Left ventricle myocardium inferior (tissue), 1 donor: ENCODE measurements at places on chromosomes 6 and 20. TPM values are rescaled to one million over a fixed set of nuclear protein-coding genes. Genes with fewer than 3 reads are reported as not detected.

Gene KLHDC3
- 108 TPM for total RNA-seq

Gene RUNX2
- total RNA-seq, result 0.38 TPM

Gene TAGAP
- 1.2 TPM for total RNA-seq

Gene MYL9
- 1,345 TPM for total RNA-seq

DNA sequence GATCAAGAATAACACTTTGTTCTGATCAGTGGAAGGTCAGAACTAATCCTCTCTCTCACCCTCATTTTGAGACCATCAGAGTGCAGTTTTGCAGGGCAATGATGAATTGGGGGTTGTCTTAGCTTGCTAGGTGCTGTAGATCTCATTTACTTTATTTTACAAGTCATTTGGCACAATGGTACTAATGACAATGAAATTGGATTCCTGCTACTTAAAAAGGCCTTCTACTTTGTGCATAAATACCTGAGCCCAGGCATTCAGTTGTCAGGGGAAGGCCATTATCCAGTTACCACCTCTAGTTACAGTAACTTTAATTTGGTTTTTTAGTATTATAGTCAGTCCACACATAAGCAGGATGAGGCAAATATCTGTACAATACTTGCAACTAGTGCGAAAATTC, 240.0 kb downstream of the HDGFL1 start:
- DNase-seq, result no peak

GRCh38 chr6:134352786-134353480, 35.0 kb upstream of the SGK1 start:
- no peak for DNase-seq

DNA sequence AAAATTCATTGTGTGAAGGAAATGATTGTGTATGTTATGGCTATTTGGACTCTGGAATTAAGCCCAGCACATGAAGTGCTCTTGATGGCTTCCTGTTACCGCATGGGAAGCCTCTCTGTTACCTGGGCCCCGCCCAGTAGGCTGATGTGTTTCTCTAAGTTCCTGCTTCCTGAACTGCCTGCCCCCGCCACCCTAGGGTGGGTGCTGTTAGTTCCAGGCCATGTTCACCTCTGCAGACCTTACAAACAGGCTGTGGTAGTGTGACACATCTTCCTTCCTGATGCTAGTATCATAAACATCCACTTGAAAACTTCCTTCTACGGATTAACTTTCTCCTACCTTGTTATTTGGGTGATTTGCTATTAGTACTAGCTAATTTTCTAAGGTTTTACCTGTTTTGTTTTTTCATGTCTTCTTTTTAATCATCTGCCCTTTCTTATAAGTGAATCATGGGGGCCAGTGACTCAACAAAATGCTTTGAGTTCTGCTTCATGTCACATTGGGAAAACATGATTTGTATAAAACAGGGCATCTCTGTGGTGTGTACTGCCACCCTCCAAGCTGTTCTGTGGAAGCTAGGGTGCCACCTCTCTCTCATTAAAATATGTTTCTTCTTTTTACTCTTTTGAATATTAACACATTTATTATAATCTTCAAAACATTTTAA, 40.6 kb downstream of the SH3BGRL2 start:
- DNase-seq, result peak; percentile 42

DNA sequence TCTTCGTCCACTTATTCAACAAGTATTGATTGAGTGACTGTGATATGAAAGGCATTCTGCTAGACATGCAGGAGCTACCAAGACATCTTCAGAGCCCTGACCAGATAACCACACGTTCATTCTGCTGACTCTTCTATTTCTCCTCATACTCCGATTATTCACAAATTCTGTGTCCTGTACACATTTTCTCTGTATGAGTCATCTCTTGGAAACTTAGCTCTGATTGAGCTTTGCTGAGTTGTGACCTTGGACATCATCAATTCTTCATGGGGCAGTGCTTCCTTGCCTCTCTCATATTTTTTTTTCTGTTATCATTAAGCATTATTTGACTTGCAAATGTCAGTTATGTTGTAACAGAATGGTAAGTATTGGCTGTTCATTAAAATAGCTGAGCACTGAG, 351.6 kb upstream of the CNR1 start:
- DNase-seq, result no peak

- DNase-seq, result no peak
Observed at GRCh38 chr6:51569594-51569993, 517.8 kb downstream of the PKHD1 start.

DNA sequence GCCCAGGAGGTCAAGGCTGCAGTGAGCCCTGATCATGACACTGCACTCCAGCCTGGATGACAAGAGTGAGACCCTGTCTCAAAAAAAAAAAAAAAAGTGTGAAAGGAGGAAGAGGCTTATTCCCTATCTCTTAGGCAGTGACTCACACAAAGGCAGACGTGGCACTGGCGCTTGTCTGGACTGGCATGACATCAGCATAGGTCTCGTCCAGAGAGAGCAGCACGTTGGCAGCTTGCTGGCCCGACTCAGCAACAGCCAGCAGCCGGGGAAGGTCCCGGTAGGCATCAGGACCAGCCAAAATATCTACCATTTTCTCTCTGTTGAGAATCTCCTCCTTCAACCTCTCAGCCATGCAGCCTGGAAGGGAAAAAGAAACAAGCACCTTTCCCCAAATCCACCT, 14.1 kb downstream of the CDK5RAP1 start:
- peak; percentile 26 for DNase-seq

- no peak for DNase-seq
Observed at GRCh38 chr6:56927538-56928453, 27.1 kb upstream of the BEND6 start.

- DNase-seq, result no peak
Observed at GRCh38 chr6:27924179-27924578, 12.0 kb upstream of the OR2B2 start.

DNA sequence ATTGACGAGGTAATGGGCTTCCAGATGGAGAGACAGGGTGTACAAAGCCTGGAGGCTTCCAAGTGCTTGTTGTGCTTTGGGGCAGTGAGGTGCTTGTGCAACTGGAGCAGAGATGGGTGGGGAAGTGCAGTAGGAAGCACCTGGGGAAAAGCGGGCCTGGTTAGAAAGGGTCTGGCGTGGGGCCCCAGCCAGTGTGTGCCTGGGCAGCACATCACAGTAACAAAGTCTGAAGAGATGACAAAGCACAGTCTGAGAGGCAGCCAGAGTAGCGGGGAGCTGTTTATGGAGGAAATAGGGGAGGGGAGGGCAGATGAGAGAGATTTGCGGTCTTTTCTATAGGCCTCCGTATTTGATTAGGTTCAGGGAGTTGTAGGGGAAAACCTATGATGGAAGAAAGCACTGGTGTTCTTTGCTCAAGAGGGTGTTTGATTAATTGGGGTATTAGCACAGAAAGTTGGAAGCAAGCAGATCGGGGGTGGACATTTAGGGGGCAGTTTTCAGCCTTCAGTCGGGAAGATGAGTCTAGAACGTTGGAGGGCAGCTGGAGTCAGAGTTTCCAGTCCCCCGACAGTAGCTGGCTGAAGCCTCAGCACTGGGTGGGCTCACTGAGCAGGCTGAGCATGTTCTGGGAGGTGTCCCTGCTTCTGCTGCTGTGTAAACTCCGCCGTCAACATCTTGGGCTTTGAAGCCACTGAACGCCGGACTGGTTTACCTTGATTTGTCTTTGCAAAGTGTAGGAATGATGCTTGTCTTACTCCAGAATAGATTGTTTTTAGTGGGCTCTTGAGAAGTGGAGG, 15.5 kb upstream of the MROH8 start:
- no peak for DNase-seq

- no peak for DNase-seq
Observed at GRCh38 chr20:45940053-45940452, 5.6 kb downstream of the PCIF1 start.

DNA sequence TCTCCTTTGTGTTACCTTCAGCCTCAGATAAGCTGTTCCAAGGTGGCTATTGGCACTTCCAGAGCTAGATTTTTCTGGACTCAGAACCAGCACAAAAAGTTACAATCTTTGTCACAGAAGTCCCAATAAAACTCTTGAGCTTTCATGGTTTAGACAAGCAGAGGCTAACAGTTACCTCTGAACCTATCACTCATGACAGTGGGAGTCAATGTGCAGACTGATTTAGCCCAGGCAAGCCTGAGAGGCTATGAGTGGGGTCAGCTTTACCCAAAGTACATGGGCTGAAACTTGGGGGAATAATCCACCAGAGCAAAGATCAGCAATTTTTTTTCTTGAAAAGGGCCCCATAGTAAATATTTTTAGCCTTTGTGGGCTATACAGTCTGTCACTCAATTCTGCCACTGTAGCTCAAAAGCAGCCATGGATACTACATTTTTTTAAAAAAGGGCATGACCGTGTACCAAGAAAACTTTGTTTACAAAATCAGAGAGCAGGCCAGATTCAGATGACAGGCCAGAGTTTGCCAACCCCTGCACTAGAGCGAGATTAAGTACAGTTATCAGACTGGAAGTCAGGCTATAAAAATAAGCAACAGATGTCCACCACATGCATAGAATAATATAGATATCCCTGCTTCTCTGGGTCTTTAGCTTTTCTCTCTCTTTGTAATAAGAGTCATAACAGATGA, 20.0 kb downstream of the CCN2 start:
- no peak for DNase-seq

- no peak for DNase-seq
Observed at GRCh38 chr6:139828751-139829519, 454.5 kb upstream of the CITED2 start.

DNA sequence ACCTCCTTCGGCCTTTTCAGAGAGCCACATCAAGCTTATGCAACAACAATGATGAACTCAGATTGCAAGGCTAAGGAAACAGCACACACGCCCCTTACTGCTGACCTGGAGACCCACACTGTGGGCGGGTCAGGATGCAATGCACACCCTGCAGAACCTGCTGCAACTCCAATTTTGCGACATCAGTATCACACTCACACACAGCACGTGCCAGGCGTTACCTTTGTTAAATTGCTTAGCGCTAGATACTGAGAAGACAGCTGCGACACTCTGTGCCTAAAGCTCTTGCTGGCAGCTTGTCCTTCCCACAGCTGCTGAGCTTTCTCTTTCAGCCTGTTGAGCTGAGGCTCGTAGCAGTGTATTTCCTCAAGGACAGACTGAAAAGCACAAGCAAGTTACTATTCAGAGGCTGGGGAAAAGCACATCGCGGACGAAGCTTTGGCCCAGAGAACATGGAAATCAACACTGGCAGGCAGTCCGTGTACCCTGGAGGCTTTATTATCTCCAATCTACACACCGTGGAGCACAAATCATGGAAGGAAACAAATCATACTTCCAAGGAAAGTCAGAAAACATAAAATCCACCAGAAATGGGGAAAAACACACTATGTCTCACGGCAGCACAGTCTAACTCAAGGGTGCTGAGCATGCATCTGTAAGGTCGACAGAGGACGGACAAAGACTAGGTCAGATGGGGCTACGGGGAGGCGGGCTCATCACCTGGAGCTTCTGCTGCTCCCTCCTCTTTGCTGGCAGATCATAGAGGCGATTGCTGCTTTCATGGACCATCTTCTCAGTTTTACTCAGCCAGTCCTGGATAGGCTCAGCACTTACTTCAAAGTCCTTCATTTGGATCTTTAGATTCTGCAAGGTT, 268.2 kb downstream of the SYNE1 start:
- DNase-seq, result peak; percentile 59

- DNase-seq, result no peak
Observed at GRCh38 chr6:93366506-93366905, 52.9 kb downstream of the EPHA7 start.

DNA sequence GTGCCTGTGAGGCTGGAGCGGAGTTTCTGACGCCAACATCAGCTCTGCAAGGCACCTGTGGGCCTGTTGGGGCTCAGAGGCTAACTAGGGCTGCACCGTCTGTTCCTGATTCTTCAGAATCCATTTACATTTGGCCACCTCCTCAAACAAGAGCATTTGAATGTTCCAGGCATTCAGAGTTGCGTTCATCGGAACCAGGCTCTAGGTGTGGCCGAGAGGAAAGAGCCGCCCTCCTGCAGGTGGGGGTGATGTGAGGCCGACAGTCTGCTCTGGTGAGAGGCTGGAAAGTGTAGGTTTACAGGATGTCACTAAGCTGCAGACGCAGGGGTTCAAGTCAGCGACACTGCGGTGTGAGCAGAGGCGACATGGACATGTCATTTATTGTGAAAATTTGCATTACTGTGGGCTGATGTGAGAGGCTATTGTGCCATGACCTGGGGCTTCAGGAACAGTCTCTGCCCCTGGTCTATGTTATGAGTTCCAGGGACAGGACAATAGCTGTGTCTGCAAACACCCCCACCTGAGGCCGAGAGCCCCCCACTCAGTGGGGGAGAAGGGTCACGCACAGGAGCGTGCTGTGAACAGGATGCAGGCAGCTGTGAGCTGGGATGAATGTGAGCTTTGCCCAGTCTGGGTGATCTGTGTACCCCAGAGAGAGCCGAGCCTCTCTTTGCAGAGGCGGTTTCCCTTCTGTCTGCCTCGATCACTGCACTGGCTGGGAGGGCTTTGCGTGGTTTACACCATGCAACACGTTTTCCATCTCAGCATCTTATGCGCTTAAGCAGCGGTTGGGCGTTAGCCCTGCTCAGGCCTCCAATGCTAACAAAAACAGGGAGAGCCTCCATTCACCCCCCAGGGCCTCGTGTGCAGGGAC, 21.1 kb downstream of the SLCO4A1 start:
- DNase-seq, result no peak

DNA sequence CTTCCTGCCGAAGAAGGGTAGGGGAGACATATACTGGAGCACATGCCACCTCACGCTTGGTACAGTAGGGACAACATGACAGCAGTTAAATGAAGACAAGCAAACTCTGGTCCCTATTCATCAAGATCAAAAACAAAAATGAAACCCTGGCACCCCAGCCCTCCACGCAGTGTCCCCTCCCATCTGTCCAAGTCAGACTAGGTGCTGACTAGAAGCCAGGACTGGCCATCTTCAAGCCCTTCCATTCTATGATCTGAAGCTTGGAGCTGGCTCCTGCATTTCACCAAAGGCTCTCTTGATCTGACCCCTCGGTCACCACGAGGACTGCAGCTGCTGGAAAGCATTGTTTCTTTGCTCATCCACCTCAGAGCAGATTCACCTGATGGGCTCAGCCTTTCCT, 158.9 kb upstream of the GGTLC1 start:
- DNase-seq, result no peak

DNA sequence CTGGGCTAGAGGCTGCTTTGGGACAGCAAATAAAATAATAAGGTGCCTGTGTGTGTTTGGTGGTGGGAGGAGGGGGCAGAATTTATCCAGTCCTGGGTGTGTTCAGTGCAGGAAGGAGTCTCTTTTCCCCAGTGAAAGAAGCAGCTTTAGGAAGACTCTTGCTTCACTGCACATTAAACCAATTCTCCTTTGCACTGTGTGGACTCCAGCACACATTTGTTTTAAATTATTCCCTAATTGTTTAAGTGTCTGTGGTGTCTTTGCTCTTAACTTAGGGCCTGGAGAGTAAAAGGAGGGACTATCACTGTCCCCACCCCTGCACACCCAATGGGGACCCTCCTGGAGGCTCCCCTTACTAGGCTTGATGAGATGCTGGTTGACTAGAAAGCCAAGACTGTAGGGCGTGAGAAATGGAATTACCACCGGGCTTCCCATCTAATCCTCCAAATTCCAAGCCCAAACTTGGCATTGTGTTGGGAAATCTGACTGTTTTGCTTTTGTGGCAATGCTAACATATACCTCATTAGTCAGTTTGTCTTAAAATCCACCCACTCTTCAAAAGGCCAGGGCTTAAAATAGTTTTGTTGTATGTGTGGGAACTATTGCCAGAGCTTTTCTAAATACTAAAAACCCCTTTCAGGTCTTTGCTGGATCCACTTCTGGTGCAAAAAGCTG, 13.5 kb upstream of the DAAM2 start:
- DNase-seq, result no peak
